NCI-H460 (cell line): ENCODE measurements at places on chromosomes 12 and 14. TPM values are rescaled to one million over a fixed set of nuclear protein-coding genes. Genes with fewer than 3 reads are reported as not detected.

The EFS gene
- total RNA-seq, result 0.05 TPM in 1 of 2 replicates, not detected in the other

The IGF1 gene
- total RNA-seq, result not detected in 2 replicates

The PLEKHG7 gene
- not detected in 2 replicates for total RNA-seq

The PLD4 gene
- total RNA-seq, result not detected in 2 replicates

The TGM1 gene
- 5.2 TPM in 2 replicates for total RNA-seq

The MSI1 gene
- total RNA-seq, result 0.17 TPM in 2 replicates

The KRT72 gene
- total RNA-seq, result not detected in 2 replicates

The TSPAN8 gene
- 39.5 and 39.6 TPM in 2 replicates for total RNA-seq

The PRPH gene
- total RNA-seq, result 1.7 and 3.4 TPM in 2 replicates

The GALNT16 gene
- total RNA-seq, result 22.7 and 23.9 TPM in 2 replicates

The DIO2 gene
- total RNA-seq, result 1.5 and 1.8 TPM in 2 replicates

The HOXC12 gene
- not detected in 2 replicates for total RNA-seq

The OR10G3 gene
- total RNA-seq, result not detected in 2 replicates

The ACOT2 gene
- 50.4 and 52.5 TPM in 2 replicates for total RNA-seq

The GDF3 gene
- not detected in 2 replicates for total RNA-seq

The MYF6 gene
- not detected in 2 replicates for total RNA-seq

The SLC4A8 gene
- 0.29 and 0.35 TPM in 2 replicates for total RNA-seq

The VSIG10 gene
- 14.1 and 20.4 TPM in 2 replicates for total RNA-seq

The SLC39A2 gene
- not detected in 2 replicates for total RNA-seq

The PTPRB gene
- total RNA-seq, result 0.81 and 1.0 TPM in 2 replicates

The USP5 gene
- total RNA-seq, result 30.7 and 33.5 TPM in 2 replicates
